ENCODE measurements at places on chromosomes 16 and 17. TPM values are rescaled to one million over a fixed set of nuclear protein-coding genes. Genes with fewer than 3 reads are reported as not detected.

NME3 gene
- polyA plus RNA-seq = 23.9 TPM

KCNJ2 gene
- polyA plus RNA-seq = 0.09 TPM

CALB2 gene
- polyA plus RNA-seq = 5.8 TPM

QPRT gene
- polyA plus RNA-seq = 1.3 TPM

MAP2K6 gene
- 10.5 TPM for polyA plus RNA-seq

AARSD1 gene
- polyA plus RNA-seq = 51.6 TPM

GPR142 gene
- not detected for polyA plus RNA-seq
